ENCODE measurements at places on chromosomes 3 and 15.

GRCh38 chr15:66402761-66403284, 16.1 kb downstream of the MAP2K1 start:
- DNase-seq: no peak

DNA sequence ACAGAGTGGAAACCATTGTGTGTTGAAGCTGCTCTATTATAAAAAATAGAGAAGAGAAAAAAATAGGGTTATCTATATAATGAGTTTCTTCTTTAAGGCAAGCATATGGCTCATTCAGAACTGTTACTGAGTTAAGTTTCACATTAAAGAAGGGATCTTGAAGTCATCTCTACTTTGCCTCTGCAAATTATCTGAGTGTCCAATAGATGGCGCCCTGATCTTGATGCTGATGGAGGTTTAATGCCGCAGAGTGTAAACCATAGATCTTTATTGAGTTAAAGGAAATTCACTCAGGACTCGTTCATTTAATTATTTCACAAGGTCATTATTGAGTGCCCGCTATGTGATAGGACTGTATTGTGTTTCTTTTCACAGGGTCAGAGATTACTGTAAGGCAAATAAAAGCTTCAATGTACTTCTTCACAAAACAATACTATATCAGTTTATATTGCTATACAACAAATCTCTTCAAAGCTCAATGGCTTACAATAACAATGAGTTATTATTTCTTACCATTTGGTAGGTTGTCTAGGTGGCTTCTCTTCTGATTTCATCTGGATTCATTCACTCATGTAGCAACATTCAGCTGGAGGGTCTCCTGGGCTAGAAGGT, 171.4 kb downstream of the NSUN3 start:
- DNase-seq: peak; percentile 36

DNA sequence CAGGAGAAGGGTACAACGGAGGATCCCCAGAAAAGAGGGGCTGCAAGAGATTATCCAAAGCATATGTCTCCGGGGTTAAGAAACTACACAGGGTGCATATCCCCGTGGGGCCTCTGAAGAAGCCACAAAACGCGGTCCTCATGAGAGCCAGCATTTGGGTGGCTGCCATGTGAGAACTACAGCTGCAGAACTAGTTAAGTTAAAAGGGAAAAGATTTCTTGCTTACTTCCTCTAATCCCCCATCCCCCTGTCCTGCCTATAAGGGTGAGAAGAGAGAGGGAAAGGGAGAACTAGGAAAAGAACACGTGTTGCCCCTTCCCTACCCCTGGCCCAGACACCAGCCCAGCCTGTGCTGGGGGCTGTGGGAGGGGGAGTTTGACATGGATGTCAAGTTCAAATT, 70.4 kb upstream of the PCSK6 start:
- no peak for DNase-seq

DNA sequence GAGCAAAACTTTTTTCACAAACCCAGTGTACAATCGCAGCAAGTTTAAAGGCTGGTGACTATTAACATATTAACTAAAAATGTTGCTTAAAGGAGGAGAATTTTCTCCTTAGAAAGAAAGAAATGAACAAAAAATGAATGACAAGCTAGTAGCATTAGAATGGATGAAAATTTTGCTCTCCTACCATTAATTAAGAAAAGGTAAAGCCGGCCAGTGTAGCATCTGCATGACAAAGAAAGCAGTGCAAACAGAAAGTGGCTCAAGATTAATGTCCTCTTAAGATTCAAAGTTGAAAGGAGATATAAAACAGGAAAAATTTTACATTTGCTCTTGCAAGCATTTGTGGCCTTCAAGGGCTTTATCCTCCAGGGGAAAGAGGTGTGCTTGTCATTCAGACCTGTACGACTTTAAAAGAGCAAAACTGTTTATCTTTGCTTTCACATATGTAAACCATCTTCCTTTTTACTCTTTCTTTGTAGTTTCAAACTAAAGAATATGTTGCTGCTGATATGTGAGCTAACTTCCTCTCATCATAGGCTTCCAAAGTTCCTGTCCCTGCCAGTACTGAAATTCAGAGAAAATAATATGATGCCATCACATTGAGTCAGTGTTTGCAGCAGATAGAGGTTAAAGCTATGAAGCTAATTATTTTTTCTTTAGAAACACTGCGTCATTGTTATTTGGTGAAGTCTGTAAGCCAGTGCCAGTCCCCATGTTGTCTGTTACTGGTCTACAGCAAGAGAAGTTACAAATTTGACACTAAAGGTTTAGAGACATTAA, 439.1 kb upstream of the GRM7 start:
- DNase-seq: no peak

GRCh38 chr3:147514366-147515160, 105.4 kb downstream of the ZIC1 start:
- DNase-seq: no peak

GRCh38 chr3:160471892-160472291, 22.3 kb upstream of the TRIM59 start:
- DNase-seq: no peak

GRCh38 chr3:34260271-34261000, 462.0 kb downstream of the PDCD6IP start:
- peak; percentile 32 for DNase-seq

DNA sequence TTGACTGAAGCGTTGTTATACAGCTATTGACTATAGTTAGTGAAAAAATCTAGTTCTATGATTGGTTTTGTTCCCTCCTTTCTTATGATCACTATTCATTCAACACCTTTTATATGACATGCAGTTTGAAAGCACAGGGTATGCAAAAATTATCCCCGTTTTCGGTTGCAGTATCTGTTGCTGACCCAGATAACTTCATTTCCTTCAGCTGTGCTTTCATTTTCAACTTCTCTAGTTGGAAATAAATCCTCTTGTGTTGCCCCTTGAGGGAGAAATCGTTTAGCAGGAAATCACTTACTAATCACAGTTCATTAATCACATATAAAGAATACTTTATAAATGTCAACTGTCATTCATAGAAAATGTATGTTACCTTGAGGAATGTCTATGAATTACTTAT, 55.1 kb downstream of the MBNL1 start:
- no peak for DNase-seq

DNA sequence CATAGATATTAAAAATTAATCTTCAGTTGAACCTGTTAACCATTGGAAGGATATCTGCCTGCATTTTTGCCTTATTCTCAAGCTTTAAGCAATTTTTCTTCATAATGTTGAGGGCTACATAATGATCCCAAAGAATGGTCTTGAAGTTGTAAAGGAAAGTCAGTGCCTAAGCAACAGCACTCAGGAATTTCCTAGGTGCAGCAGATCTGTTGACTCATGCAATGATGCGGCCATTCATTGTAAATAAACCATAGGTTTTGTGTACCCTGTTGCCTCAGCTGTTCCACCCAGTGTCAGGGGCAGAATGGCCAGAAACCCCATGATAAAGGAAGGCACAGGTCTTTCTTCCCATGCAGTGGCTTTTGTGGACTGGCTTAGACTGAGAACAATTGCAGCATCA, 78.4 kb upstream of the TRIM42 start:
- no peak for DNase-seq

GRCh38 chr3:120368172-120368571, 19.0 kb upstream of the LRRC58 start:
- DNase-seq: no peak

- no peak for DNase-seq
Measured at GRCh38 chr3:32181365-32181764, 57.1 kb upstream of the CMTM8 start.

DNA sequence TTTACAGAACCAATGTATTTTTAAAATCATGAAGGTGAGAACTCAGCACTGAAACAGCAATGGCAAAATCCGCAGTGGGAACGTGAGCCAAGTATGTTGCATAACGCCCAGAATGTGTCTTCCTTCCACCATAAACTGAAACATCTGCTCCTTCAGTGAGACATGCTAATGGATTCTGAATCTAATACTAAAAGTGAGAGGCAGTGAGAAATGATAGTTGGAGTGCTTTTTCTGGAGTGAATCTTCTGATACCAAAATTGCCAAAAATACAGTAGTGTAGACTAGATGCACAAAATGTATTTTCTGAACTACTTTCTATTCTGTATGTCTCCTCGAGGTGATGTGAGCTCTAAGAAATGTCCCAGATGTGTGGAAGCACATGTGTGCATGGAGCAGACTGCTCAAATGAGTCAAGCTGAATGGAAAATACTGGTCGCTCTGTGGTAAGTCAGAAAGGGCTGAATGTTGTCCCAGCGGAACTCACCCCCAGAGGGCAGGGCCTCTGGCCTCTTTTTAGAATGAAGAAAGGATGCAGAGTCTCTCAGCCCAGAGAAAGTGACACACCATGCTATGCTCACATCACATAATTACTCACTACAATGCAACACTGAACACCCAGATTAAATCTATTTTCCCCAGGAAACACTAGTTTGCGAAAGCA, 73.0 kb downstream of the ATP10A start:
- DNase-seq: no peak

DNA sequence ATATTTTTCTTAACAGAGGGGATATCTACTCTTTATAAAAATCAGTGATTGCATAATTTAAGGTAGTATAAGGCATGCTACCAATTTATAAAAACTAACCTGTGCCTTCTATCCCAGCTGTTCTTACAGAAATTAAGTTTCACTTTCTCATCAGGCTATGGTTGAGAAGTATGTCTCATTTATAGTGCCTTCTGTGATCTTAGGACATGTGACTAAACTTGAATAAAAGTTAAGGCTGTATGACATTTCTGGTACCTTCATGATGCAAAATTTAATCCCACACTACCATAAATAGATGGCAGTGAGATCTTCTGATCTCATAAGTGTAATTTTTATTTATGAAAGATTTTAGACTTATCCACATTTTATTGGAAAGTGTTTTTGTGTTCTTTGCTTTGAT, 12.6 kb downstream of the TIPARP start:
- DNase-seq: no peak

DNA sequence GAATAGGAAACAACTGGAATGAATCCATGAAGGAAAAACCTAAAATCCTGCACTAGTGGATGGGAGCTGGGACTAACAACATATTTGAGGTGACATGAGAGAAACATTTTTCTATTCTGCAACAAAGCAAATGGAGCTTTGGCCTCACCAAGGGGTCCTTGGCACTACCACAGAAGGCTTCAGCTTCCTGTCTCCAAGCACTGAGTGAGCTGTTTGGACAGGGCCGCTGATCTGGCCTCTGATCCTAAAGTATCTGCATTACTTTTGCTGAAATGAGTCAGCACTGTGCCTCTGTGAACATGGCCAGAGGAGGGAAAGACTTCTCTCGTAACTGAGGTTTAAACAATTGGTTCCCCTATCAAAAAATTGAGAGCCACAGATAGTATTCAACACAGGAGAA, 9.0 kb downstream of the ARPP21 start:
- DNase-seq: no peak

- DNase-seq: peak; percentile 40
Measured at GRCh38 chr3:123559040-123559861, 25.6 kb downstream of the HACD2 start.

DNA sequence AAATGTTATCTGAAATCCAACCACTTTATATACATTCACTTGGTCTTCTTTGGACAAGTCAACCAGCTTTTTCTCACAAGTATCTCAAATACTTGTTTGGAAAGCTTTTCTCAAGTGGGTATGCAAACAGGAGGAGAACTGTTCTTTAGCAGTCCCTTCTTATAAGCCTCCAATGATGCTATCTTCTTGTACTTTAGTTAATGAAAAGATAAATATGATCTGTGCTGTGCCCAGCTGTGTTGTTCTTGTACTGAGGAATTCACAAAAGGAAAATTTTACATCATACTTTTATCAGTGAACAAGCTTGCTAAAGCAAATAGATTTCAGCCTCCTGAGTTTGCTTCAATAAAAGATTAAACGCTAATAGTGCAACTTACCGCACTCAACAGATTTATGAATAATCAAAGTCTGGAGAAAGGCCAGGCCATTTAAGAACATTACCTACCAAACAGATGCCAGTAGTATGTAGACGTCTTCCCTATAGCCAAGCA, 395.2 kb downstream of the MECOM start:
- no peak for DNase-seq

DNA sequence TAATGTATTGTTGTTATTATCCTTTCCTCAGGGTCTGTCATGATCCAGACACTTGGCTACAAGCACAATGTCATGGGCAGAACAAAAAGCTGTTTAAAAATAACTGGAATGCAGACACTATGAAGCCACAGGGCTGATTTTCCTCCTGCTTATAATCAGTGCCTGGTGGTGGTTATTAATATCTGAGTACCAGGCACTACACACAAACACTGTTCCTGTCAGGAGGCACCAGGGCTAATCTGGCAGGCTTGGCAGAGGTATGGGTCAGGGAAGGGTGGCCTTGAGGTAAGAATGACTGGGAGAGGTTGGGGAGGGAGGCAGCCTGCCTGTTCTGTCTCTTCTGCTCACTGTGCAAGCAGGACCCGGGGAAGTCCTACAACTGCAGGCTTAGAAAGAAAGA, 67.2 kb downstream of the WDR76 start:
- DNase-seq: no peak

DNA sequence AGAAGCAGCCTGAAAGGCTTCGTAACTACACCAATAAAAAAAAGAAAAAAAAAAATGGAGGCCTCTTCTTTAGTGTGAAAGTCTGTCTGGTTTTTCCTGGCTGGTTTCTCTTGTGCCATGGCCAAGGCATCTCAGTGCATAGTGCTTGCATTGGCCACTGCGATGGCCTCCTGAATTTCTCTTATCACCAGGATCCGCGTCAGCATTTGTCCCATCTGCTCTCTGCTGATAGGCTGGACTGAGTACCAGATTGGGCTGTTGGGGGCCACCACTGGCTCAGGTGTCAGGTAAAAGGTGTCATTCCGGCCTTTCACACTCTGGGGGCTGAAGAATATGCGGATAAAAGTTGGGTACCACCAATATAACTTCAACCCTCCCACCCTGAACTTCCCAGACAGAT, 1.1 kb upstream of the IMPDH2 start:
- DNase-seq: no peak

GRCh38 chr3:17749281-17749680, 6.8 kb upstream of the TBC1D5 start:
- no peak for DNase-seq

DNA sequence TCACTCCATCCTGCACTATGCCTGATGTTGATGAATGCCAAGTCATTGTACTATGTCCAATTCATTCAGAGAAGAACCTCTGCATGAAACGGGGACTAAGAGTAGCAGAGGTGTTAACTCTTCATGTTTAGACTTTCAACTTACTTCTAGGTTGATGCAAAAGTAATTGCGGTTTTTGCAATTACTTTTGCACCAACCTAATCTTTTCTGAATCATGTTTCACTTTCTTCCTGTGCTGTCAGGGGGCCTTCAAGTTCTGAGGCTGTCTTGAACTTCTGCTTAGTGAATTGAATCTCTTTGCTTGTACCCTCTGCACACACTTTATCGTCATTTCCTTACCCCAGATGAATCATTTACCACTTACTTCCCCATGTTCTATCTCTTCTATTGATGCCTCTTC, 636.2 kb downstream of the NAALADL2 start:
- DNase-seq: no peak

GRCh38 chr3:42712344-42712648, 9.7 kb upstream of the HHATL start:
- no peak for DNase-seq

- DNase-seq: no peak
Measured at GRCh38 chr3:54324103-54324502, 201.8 kb downstream of the CACNA2D3 start.

- DNase-seq: no peak
Measured at GRCh38 chr3:150495149-150495548, 51.1 kb downstream of the SERP1 start.
